Stimulated activated CD8-positive, alpha-beta memory T cell treated with anti-CD3 and anti-CD28 coated beads, Interleukin-7, amount 100 ng/mL, for 1 hour (primary cell): ENCODE measurements at places on chromosomes 12 and 14.

DNA sequence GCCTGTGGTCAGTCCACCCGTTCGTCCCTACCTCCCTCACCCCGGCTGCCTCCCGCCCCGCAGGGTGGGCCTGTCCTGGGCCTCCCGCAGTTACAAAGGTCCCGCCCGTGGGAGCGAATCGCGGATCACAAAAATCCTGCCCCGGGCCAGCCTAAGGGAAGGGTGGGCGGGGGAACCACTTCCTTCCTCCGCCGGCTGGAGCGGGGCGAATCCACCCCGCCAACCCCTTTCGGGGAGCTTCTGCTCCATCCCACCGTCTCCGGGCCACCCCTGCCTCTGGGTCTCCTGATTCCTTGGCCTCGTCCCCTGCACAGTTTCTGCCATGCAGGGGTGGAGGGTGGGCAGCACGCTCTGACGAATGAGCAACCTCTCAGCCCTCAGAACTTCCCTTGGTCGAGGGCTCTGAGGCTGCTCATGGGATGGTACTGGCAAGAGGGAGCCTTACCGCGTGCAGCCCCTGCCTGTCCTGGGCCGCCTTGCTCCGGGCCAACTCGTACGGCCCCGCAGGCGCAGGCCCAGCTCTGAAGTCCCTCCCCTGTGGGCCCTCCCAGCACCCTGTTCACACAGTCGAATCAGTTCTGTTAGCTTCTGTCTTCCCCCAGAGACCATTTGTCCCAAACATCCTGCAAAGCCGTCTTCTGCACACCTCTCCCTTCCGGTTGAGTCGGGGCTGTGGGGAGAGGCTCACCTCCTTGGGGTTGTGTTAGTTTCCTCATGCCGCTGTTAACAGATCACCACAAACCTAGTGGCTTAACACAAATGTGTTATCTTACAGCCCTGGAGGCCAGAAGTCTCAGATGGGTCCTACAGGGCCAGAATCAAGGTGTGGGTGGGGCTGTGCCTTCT lies 589 bp upstream of the HVCN1 start:
- no peak for DNase-seq

GRCh38 chr12:89951050-89951693 lies 242.5 kb upstream of the ATP2B1 start:
- no peak for DNase-seq

GRCh38 chr12:9634969-9635754 lies 27.4 kb upstream of the KLRB1 start:
- no peak for DNase-seq

- no peak for DNase-seq
Measured at GRCh38 chr12:106141452-106141851, 2.7 kb upstream of the NUAK1 start.

DNA sequence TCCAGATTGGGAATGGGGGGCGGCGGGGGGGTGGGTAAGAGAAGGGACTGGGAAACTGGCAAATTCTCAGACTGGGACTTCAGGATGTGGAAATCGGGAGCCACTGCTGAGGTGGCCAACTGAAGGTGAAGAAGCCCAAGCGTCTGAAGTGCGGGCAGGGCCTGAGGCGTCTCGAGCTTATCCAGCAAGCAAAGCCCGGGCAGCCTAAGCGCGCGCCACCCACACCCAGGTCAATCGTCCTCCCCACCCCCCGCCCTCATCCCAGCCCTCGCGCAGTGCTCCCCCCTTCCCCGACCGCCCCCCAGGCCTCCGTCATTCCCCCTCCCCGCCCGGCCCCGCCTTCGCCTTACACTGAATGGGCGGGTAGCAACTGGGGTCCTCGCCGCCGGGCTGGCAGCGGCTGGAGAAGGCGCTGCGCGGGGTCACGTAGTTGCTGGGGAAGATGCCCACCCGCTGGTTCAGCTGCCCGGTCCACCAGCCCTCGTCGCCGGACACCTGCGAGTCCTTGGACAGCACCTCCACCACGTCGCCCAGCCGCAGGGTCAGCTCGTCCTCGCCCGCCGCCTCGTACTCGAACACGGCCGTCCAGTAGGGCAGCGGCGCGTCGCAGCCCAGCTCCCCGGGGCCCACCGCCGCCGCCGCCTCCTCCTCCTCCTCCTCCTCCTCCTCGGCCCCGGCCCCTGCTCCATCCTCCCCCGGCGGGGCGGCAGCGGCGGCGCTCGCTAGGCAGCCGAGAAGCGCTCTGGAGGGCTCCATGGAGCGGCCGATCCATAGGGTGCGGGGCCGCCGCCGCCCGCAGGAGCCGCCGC lies 693 bp downstream of the MAP3K9 start:
- DNase-seq, result no peak
